Stimulated activated CD4-positive, alpha-beta T cell treated with anti-CD3 and anti-CD28 coated beads, TNF-alpha, amount 100 ng/mL, for 1 hour (primary cell): ENCODE measurements at places on chromosomes 12 and 14.

- DNase-seq = no peak
These were observed 156.6 kb downstream of the TSPAN9 start for GRCh38 chr12:3233797-3234196.

DNA sequence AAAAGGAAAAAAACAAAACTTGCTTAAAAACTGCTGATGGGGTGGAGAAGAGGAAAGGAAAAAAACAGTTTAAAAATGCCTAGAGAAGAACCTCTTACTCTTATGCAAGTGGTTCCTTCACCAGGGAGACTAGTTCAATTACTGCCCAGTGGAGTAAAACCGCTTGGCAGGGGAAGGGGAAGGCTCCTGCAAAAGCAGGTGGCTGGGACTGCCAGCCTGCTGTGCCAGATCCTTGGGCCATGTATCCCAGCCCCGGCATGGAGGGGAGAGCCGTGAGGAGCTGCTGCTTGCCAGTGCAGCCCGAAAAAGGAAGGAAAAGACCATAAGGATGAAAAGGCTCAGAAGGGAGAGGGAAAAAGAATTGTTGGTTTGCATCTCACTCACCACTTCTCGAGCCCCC is 123.0 kb downstream of the FSCB start:
- no peak for DNase-seq

GRCh38 chr12:30461026-30461615 is 234.5 kb downstream of the IPO8 start:
- no peak for DNase-seq

- DNase-seq = no peak
These were observed 172.4 kb upstream of the GARIN2 start for GRCh38 chr14:67016856-67017255.

GRCh38 chr12:59322473-59322872 is 273.4 kb upstream of the SLC16A7 start:
- DNase-seq = no peak

DNA sequence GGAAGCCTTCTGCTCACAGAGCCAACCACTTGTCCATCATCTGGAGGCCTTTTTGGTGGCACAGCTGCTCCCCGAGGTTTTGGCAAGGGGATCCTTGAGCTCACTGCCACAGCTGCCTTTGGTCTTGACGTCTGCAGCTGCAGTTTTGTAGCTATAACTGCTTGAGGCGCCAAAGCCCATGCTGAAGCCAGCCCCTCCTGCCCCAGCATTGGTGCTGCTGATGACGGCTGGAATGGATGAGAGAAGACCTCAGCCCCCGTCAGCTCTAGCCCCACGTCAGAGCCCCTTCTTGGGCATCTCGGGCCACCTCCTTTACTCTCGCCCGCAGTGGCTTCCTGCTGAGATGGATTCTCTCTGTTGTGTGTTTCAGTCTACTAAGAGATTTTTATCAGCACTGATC is 12.3 kb upstream of the KRT74 start:
- DNase-seq = peak; percentile 31
